ENCODE measurements at places on chromosomes 5 and 9.

DNA sequence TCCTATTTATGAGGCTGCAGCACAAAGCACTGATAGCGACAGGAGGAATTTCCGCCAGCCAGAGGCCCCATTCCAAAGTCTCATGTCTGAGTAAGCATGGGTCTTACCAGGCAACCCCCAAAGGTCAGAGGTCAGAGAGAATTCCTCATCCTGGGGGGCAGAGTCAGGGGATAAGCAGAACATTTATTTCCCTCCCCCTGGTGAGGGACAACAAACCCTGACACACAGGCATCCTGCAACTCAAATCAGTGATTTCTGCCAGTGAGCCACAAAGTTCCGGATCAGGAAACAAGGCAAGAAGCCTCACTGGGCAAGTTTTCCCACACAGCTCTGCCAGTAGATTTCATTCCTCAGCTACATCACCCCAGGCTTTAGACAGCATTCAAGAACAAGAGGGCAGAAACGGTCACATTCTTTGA lies 37.0 kb downstream of the ADAMTS12 start:
- no peak for DNase-seq

- DNase-seq, result no peak
These were observed 13.5 kb upstream of the B4GALT1 start for GRCh38 chr9:33180526-33181184.

GRCh38 chr9:130713286-130713960 lies 19.8 kb downstream of the EXOSC2 start:
- no peak for DNase-seq

DNA sequence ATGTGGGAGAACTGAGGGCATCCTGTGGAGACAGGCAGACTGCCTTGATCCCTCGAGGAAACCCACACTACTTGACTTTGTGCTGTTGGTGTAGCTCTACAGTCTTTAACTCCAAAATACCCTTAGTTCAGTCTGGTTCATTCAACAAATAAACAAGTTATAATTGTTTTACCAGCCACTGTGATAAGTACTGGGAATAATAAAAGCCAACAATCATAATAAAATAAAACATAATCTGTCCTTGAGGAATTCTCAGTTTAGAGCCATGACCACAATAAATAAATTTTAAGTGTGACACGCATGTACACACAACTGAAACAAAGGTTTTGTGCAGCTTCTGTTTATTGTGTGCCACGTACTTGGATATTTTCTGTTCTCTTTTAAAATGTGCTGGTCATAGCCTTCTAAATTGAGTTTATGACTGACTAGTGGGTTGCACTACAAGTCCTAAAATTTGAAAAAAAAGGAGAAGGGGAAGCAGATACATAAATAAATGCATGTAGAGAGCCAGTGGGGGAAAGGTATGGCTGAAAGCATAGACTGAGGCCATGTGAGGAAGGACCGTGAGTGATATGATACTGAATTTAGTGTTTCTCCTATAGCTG lies 6.2 kb upstream of the SCAMP1 start:
- DNase-seq, result no peak

- DNase-seq, result no peak
These were observed 300.9 kb downstream of the NTRK2 start for GRCh38 chr9:84970432-84970831.

GRCh38 chr5:78499485-78499884 lies 139.1 kb downstream of the SCAMP1 start:
- no peak for DNase-seq

DNA sequence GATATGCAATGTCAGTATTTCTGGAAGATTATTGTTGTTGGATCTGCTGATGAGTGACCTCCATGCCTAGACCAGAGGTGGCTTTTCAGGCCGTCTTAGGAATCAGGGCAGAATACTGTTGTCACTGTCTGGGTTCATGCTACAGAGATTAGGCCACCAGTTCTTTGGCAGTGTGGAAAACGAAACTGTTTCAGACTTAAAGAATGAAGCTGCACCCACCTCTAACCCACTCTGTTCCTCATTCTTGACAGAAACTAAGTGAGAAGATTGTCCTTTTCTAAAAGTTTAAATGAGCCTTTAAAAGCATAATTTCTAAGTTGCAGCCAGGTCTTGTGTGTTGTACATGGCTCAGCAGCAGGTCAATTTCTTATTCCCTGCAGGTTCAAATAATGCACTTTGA lies 444.3 kb downstream of the ENC1 start:
- DNase-seq, result no peak

DNA sequence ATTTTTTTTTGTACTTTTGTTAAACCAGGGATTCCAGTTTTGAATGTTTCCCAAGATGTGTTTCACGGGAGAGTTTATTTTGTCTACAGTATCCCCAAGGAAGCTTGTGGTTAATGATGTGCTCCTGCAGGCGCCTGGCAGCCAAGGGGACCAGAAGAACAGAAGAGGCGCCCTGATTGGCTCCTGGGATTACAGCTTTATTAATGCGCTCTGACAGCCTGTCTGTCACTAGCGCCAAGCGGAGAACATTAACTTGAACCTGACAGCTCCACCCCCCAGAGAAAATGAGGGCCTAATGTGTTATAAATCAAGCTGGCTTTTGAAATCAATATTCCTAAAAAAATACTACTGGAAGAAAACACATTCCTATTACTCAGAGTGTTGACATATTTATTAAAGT lies 5.0 kb upstream of the FBXL7 start:
- no peak for DNase-seq

DNA sequence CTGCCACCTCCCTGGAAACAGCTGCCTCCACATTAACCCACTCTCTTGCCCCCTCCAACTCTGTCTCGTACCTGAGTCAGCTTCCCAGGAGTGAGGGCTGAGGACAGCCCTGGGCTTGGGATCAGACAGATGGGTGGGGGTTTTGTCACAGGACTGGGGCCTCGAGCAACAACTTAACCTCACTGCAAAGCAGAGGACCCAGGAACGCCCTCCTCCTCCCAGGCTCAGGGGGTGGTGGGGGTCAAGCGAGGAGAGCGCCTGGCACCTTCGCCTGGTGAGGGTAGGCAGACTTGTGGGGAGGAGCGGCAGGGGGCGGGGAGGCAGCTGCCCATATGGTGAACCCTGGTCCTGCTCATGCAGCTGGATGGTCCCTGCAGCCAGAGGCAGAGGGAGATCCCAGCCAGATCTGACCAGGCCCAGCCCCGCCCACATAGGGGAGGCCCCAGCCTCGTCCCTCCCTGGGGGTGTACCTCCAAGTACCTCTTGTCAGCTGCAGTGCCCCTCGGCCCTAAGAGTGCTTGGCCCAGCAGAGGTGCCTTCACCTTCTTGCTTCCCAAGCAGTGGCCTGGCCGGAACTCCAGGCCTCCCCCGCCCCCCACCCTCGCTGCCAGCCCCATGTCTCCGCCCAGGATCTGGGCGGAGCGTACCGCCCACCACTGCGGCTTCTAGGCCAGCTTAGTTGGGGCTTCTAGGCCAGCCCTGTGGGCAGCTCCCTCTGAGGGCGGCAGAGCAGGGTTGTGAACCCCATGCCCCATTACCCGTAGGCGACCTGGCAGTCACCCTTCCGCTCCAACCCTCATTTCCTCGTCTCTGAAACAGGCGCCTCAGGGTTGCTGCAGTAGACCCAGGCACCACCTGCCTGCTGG lies at the start of gene SARDH:
SARDH (minus strand) TSS at position 579 of the 866 bp plus-strand sequence. CDS start 4,179 bp downstream, outside the sequence.
- DNase-seq, result no peak

DNA sequence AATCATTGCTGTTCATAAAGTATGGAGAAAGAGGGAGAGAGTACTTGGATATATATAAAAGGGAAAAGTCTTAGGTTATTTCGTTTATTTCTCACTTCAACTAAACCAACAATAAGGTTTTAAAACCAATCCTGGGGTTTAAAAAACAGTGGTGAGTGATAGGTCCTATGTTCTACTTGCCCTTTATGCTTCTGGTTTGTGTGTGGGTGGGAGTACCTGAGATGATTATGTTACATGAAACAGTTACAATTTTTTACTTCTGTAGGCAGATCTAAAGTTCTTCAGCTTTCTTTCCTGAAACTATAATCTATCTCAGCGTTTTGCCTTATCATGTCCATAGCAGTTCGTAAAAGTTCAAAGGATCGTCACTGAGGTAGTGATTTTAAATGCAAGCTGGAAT lies 49.2 kb downstream of the STX17 start:
- DNase-seq, result no peak

- DNase-seq, result no peak
These were observed 65.1 kb downstream of the VAV2 start for GRCh38 chr9:133927041-133927440.

- DNase-seq, result no peak
These were observed 59.2 kb upstream of the STK32A start for GRCh38 chr5:147175516-147176097.

GRCh38 chr5:123530728-123531127 lies 18.8 kb downstream of the CSNK1G3 start:
- DNase-seq, result no peak

DNA sequence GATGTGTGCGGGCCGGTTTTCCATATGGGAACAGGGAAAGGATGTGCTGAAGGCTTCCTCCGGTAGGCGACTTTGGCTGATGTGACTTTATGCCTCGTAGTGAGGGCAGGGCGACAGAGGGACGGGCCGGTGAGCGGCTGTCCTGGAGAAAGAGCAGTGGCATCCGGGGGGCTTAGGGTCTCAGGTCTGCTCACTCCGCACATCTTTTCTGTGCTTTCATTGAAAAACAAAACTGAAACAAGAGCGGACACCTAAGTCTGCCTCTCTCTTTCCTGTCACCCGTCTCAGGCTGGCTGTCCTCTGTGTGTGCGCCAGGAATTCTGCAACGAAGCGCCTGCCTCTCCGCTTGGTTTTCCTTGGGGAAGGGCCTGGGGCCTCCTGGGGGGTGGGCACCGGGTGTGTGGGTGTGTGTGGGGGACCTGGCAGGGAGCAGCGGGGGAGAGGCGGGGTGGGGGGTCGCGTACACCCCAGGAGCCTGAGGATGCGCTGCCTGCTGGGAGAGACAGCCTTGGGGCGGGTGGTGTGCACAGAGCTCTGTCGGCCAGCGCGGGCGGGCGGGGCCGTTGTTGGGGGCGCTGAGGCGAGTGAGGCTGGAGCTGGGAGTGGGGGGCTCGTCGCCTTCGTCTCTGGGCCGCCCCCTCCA lies 580 bp upstream of the PRRX2 start:
- DNase-seq, result no peak

DNA sequence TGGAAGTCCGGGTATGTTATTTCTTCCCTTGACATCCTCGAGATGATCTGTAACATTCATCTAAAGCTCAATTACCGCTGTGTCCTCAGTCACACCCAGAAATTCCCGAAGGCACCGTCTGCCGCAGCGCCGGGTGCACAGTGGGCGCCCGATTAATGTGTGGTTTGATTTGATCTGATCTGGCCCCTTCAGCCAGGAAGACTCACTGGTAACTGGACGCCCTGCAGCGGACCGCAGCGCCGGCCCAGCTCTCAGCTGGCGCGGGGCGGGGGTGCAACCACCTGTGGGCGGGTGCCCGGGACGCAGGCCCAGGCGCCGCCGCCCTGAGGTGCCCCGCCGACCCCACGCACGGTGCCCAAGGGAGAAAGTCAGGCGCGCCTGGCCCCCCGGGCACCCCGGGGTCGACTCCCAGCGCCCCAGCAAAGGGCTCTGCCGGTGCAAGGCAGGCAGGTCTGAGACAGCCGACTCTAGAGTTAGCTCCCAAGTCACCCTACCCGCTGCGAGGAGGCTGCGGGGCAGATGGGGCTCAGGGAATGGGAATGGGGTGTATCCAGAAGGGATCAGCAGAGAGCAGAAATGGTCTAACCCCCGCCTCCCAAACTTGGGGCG lies 1.7 kb downstream of the EPB41L4B start:
- DNase-seq, result no peak

GRCh38 chr5:143148771-143149170 lies 254.7 kb downstream of the NR3C1 start:
- DNase-seq, result no peak

- DNase-seq, result no peak
These were observed 95.5 kb upstream of the PTPN3 start for GRCh38 chr9:109593612-109594011.

GRCh38 chr5:118647587-118647986 lies 340.8 kb downstream of the DTWD2 start:
- DNase-seq, result no peak

DNA sequence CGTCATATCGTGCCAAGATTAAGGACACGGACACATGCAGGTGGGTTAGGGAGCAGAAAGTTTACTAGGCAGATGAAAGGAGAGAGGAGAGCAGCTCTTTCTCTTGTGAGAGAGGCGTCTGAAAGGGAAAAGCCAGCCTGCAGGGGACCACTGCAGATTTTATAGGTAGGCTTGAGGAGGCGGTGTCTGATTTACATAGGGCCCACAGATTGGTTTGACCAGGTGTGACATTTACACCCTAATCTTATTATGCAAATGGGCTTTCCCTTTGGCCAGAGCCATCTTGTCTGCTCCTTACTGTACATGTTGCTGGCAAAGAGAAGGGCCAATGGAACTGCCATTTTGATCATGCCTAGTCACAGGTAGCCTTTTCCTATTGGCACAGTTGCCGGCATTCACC lies 137.2 kb upstream of the TAF11L2 start:
- no peak for DNase-seq

GRCh38 chr5:18990852-18991251 lies 997.1 kb downstream of the CDH18 start:
- DNase-seq, result no peak

DNA sequence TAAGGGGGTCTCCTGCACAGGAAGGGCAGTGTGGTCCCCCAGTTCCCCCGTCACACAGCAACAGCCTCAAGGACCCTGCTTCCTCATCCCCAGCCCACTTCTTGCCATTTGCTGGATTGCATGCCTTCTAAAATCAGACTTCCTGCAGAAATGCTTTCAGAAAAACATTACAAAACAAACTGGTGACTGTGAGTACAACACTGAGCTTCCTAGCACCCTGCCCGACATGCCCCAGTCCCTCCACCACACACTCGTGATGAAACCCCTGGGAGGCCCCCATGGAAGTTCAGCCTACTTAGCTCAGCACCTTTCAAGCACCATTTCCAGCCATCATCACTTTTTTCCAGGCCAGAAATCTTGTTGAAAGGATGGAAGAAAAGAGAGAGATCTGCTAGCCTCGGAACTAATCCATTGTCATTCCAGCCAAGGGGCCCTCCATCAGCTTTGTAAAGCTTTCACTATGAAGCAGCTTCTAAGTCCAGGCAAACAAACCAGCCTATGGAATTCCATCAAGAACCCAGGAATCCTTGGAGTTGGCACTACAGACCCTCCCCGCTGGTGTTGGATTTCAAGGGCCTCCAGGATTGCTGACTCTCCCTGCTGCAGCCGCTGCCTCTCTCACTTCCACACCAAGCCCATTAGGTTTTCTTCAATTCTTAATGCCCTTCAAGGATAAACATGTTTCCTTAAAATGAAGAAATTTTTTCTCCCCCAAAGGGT lies 114.6 kb downstream of the C5orf15 start:
- no peak for DNase-seq

DNA sequence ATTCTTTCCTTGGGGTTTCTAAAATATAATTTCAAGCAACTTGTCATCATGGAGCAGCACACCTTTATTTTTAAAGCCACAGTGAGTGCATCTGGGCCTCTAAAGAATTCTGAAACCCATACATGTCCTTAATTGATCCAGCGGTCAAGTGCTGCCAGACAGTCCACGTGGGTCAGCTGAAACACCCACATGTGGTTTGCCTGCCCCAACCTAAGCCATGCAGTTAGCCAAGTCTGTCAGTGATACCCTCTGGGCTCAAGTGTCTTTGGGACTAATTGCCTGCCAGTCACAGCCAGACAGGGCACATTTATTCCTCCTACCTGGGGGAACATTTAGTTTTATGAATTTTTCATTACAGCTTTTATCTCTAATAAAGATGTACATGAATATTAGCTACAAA lies 291.4 kb upstream of the SLC30A5 start:
- DNase-seq, result no peak

Measured in NCI-H2081 treated with DMSO at 0.1 percent for 48 hours (cell line).